Germinal center (tissue), 1 donor: ENCODE measurements at places on chromosomes 13 and 19.

DNA sequence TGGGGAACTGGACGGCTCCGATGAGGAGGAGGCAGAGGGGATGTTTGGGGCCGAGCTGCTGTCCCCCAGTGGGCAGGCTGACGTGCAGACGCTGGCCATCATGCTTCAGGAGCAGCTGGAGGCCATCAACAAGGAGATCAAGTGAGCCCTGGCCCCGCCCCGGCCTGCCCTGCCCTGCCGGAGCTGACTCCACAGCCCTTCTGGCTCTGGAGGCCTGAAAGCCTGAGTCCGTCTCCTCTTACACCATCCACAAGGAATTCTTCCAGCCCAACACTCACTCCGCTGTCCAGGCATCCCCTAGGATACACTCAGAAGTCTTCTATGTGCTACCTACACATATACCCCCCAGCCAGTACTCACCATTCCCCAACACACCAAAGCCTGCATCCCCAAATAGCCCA, 17.4 kb downstream of the PPFIA3 start:
- DNase-seq, result no peak

GRCh38 chr13:78701383-78701782, 42.4 kb upstream of the OBI1 start:
- DNase-seq, result no peak

GRCh38 chr13:59458908-59459579, 704.7 kb downstream of the DIAPH3 start:
- DNase-seq, result no peak

- DNase-seq, result no peak
These were observed 342 bp downstream of the DDX49 start for GRCh38 chr19:18919900-18920214.

DNA sequence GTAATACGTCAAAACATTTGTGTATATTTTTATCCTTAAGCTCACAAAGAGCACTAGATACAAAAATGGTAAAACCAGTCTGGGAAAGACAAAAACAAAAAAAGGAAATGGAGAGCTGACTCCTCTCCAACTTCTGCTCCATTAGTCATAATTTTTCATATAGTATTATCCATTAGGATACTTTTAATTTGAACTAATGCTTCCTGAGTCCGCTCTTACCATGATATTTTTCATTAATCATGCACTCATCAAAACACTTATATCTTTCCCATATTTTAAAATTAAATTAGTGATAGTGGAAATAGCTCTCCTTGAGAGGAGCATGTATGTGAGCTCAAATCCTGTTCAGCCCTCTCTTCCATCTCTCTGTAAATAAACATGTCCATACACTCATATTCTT, 1093.0 kb upstream of the MIR17HG start:
- no peak for DNase-seq

DNA sequence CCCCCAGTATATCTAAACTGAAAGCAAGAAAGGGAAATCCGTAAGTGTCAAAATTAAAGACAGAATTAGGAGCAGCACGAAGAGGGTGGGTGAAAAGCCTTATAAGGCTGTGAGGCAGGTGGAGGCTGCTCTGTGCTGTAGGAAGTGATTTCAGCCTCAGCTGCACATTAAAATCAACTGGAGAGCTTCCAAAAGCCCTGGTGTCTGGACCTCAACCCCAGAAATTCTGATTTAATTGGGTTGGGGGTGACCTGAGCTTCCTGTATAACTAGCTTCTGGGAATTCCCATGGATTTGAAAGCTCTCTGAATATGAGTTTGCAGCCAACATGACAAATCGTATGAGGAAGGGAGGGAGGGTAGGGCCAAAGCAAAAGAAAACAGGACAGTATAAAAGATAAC, 242.4 kb upstream of the TMTC4 start:
- no peak for DNase-seq

- DNase-seq, result no peak
These were observed 25.0 kb upstream of the LAMP1 start for GRCh38 chr13:113272031-113272430.

DNA sequence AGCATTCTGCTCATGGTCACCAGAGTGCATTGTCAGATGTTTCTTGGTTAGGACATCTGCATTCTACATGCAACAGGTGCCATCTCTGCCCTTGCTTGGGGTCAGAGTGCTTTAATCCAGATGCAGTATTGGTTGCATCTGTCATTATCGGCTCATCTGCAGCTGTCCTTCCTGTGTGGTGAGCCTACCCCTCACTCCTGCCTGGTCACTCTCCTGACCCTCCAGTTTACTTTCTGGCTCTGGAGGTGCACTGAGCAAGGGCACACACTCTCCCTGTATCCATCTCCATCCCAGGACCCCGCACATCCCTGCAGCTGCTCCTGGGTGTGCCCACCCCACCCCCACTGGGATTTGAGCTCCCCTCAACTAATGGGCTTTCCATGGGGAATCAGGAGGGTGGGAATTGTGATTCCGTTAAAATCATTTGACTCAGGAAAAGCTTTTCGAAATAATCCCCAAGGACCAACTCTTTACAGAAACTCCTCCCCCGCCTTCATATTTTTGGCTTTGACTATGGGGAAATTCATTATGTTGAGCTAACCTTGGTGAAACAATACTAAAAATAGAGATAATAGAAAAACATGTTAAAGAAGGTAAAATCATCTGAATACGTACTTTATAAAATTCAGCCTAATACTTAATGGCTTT, 70.2 kb downstream of the COL4A2 start:
- DNase-seq, result no peak

DNA sequence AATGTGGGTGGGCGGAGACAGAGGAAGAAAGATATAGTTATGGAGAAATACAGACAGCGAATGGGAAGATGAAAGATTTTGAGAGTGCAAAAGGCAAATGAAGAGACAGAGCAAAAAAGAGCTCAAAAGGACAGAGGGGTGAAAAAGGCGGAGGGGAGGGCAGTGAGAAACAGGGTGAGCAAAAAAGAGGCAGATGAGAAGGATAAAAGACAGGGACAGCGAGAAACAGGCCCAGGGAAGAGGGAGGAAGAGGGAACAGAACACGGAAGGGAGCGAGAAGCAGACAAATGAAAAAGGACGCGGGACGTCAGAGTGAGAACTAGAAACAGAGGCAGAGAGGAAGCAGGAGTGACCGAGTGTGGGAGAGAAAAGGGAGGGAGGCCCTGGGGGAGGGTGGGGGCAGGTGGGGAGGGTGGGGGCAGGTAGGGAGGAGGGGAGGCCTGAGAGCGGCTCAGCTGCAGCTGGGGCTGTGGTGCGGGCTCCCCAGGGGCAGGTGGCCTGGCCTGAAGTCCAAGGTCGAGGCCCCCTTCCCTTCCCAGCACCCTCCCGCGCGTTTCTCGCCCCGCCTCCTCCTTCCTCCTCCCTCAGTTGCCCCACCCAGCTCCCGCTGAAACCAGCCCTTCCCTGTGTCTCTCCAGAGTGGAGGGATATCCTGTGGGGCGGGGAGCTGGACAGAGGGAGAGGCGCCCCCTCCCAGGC, 2.9 kb downstream of the KLK1 start:
- DNase-seq, result no peak

- DNase-seq, result no peak
These were observed 1.7 kb downstream of the ZMYM5 start for GRCh38 chr13:19861762-19862161.

GRCh38 chr13:113551081-113552000, 33.2 kb upstream of the TFDP1 start:
- no peak for DNase-seq

DNA sequence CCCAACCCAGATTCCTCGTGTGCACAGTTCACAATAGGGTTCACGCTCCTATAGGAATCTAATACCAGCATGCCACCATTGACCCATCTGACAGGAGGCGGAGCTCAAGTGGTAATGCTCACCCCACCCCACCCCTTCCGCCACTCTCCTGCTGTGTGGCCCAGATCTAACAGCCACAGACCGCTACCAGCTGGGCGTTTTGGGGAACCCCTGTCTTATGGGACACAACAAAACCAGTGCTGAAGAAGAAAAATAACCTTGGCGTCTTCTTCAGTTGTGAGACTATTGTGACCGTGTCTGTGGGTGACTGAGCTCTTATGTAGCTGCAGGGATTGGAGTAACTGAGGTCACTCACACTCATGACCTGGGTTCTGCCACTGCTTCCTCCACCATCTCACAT, 5.2 kb upstream of the OR10H1 start:
- DNase-seq, result no peak

GRCh38 chr13:112446867-112447266, 70.7 kb downstream of the SPACA7 start:
- no peak for DNase-seq

- DNase-seq, result no peak
These were observed 7.6 kb upstream of the ECH1 start for GRCh38 chr19:38838986-38839761.

DNA sequence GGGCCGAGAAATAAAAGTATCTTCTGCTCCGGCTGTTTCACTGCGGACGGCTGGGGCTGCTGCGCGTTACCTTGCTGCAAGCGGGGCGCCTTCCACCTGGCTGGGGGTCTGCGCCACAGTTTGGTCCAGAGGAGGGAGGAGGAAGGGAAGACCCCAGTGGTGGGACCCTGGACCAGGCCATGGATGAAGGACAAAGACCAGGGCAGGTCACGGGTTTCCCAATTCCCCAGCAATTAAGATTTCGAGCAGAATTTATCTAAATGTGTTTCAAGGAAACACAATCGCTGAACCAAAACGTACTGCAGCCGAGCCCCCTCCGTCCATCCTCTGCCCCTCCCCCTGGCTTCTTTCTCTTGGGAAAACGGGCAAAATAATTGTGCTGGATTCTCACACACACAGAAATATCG, 2.9 kb downstream of the SOX1 start:
- DNase-seq, result no peak

GRCh38 chr19:45971260-45971902, 2.3 kb downstream of the NOVA2 start:
- no peak for DNase-seq

GRCh38 chr13:21616205-21616866, 12.4 kb upstream of the MICU2 start:
- no peak for DNase-seq

- no peak for DNase-seq
These were observed 21.4 kb downstream of the MAP4K1 start for GRCh38 chr19:38596057-38596981.

DNA sequence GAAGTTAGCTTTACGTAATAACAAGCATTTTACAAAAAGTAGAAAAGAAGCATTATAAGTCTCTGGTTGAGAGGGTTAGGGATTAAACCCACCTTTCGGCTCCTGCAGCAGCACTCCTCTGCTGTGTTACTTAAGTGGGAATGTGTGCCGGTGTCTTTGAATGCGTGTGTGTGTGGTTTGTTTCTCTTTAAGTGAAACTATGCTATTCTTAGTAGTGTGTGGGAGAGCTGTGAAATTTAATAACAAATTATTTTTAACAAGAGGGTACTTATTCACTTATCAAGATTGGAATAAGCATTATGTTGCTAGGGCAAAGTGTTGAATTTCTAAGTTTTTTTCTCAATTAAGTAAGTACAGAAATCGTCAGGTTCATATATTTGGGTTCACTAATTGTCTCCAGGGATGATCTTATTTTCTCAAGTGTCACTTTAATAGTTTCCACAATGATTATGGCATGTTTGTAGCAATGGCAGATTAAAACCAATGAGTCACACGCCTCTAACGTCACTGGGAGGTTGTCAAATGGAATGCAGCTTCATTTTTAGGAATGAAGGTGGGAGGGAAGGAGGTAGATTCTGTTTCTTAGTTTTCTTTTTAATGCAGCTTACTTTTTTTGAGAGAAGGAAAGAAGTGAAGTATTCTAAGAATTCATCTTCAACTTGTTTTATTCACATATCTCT, 151.3 kb downstream of the LMO7 start:
- no peak for DNase-seq
